ENCODE measurements at places on chromosomes 7 and 10.

- DNase-seq: no peak
Measured at GRCh38 chr7:10300577-10300976, 673.1 kb upstream of the PHF14 start.

DNA sequence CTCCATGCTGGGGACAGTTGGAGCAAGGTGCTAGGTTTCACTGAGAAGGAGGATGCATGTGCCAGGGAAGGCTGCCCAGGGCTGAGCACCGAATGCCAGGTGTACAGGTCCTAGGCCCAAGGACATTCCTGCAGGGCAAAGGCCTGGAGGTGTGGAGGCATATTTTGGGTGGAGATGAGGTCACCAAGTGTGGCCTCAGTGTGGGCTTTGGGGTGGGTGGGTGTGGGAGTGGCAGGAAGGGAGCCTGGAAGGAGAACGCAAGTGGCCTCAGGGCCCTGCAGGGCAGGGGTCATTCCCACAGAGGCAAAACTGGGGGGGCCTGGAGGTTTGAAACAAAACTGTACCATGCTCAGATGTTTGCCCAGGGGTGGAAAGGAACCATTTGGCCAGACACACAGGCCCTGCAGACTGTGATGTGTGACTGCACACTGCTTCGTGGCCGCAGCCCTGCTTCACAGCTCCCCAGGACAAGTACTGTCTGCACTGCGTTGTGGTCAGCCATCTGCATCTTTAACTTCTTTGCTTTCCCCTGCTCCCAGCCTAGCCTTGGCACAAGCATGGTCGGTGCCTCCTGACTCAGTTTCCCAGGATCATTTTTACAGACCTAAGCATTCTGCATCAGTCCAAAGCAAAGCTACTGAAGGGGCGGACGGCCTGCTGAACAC, 5.1 kb downstream of the PLPP4 start:
- DNase-seq: no peak

DNA sequence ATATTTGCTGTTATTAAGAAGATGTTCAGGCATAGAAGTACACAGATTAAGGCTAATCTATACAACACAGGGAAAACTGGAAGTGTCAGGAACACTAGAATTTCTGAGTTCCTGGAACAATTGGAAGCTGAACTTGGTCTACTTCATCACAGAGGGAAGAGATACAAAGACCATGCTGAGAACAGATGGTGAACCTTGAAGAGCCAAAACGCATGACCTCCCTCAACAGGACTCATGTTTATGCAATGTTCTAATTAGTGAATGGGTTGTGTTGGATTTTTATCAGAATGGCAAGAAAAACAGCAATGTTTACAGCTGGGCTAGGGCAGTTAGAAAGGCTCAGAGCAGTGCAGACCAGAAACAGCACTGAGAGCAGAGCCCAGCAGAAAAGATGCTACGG, 94.9 kb downstream of the SFMBT2 start:
- DNase-seq: no peak

GRCh38 chr10:52814506-52814905, 41.9 kb upstream of the MBL2 start:
- DNase-seq: no peak
